ENCODE measurements at places on chromosomes 12 and 14.

GRCh38 chr12:12380949-12381593, 24.2 kb downstream of the BORCS5 start:
- no peak for DNase-seq

DNA sequence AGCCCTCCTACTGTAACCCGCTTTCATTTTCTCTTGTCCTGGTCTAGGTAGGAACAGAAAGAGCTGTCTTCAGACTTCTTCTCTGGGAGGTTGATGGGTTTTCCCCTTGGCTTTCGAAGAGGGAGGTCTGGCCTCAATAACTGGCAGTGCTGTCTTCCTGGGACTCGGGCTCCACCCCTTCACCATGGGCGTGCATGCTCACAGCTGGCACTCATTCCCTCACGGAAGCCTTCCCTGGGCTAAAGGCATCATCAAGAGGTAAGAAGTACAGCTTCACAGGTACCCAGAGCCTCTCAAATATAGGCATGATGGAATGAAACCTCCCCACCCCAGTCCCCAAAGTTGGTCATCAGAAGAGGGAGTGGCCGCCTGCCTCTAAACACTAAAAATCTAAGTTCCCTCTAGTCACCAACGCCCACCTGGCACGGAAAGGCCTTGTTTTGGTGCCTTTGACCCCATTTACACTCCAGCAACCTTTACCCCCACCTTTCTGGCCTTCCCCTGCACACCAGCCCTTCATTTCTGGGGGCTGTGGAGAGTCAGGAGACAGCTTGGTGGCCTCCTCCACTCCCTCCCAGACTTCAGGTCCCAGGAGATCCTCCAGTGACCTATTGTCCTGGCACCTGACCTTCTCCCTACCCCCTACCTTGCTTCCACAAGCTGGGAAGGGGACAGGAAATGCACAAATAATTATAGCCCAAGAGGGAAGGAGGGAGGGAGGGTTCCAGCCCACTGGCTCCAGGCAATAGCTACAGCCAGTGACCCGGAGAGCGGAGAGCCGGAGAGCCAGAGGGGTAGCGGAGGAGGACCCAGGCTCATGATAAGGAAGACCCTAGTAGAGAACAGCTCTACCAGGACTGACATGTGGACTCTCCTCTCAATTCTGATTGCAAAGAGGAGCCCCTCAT, 2.8 kb downstream of the RAPGEF3 start:
- DNase-seq, result no peak

GRCh38 chr14:81473456-81474147, 60.1 kb downstream of the SEL1L start:
- no peak for DNase-seq

- peak; percentile 13 for DNase-seq
Measured at GRCh38 chr12:104604995-104605675, 148.4 kb downstream of the CHST11 start.

GRCh38 chr12:3061059-3061458, 16.1 kb upstream of the TSPAN9 start:
- DNase-seq, result no peak

DNA sequence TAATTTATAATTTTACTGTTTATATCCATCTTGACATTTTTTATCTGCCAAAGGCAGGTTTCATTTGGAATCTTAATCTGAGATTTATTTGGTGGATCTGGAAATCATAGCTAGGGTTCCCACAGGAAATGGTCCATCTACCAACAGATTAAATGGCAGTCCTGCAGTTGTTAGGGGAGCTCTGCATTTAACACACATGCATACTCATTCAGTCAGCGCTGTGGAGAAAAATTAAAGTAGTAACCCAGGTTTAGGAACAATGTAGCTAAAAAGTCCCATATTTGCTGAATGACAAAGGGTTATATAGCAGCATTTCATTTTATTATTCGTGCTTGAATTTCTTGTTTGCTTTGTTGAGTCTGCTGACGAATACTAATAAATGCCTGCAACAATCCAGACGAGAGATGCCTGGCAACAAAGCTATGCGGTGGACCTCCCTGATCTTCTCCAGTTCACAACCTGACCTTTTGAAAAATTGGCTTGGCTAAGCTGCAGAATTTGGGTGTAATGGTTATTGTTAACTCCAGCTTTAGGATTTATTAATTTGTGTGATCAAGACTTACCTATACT, 59.8 kb downstream of the MIPOL1 start:
- no peak for DNase-seq

- DNase-seq, result no peak
Measured at GRCh38 chr12:47534695-47535094, 171.1 kb downstream of the RPAP3 start.

GRCh38 chr12:131701705-131702572, 9.0 kb upstream of the SFSWAP start:
- no peak for DNase-seq

GRCh38 chr14:21268617-21269251, 508 bp downstream of the HNRNPC start:
- DNase-seq, result peak; percentile 24

- DNase-seq, result no peak
Measured at GRCh38 chr14:95979339-95980042, 59.7 kb upstream of the C14orf132 start.

DNA sequence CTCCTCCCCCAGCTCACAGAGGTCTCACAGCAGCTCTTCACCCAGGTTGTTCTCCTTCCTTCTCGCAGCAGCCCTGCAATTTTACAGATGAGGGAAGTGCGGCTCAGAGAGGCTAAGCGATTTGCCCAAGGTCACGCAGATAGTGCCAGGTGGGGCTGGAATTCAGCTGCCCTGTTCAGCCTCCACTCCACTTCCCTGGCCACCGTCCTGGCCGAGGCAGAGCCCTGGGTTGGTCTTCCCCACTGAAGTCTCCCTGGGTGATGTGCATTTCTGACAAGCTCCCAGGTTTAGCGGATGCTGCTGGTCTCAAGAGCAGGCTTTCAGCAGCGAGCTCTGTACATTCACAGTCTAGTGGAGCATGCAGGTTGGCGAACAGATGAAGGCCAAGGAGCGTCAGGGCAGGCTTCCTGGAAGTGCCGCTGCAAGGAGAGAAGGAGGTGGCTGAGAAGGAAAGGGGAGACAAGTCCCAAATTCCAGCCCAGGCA, 28.9 kb upstream of the EML1 start:
- no peak for DNase-seq

DNA sequence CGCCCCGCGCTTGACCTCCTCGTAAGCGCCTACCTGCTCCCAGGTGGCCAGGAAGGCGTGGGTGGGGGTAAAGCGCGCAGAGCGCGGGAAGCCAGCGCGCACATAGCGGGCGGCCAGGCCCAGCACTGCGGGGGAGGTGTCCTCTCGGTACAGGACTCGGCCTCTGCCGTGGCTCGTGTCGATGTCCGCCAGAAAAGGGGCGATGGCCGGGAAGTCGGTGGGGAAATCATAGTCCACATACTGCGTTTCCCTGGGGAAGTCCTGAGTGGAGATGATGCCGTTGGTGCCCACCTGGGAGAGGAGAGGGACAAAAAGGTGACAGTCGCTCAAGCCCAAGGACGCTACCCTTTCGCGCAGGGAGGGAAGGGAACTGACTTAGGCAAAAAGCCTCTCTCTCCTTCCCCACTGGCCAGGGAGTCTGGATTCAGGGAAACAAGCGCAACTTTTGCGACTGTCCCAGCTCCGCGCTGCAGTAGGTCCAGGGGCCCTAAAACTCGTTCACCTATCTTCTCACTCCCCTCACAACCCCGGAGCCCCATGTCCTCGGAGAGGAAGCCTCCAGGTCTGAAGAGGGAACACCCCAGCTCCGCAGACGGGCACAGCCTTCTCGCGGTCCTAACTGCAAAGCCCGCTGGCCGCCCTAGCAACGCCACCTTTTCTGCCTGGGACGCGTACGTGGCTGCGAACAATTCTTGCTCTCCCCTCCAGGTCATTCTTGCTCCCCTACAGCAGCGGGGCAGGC, 815 bp downstream of the NID2 start:
- DNase-seq, result no peak

- DNase-seq, result no peak
Measured at GRCh38 chr12:48889679-48890078, 24.0 kb upstream of the RND1 start.

- no peak for DNase-seq
Measured at GRCh38 chr12:49609875-49610154, 4.4 kb upstream of the FAM186B start.

- no peak for DNase-seq
Measured at GRCh38 chr12:81141217-81141616, 63.3 kb downstream of the ACSS3 start.

- DNase-seq, result no peak
Measured at GRCh38 chr12:70332236-70332635, 33.9 kb upstream of the KCNMB4 start.

DNA sequence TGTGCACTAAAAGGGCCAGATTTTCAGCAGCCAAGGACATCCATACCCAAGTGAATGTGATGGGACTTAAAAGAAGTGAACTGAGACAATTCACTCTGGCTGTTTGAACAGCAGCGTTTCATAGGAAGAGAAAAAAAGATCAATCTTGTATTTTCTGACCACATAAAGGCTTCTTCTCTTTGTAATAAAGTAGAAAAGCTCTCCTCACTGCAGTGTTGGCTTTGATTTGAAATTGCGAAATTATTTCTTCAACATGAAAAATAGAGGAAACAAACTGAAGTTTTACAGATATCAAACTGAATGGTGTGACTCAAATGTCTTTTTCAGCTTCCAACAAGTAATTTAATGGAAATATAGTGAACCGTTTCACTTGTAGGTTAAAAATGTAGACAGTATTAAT, 11.3 kb upstream of the KCNMB4 start:
- DNase-seq, result no peak

GRCh38 chr12:93808169-93808899, 131.2 kb downstream of the CRADD start:
- DNase-seq, result no peak

DNA sequence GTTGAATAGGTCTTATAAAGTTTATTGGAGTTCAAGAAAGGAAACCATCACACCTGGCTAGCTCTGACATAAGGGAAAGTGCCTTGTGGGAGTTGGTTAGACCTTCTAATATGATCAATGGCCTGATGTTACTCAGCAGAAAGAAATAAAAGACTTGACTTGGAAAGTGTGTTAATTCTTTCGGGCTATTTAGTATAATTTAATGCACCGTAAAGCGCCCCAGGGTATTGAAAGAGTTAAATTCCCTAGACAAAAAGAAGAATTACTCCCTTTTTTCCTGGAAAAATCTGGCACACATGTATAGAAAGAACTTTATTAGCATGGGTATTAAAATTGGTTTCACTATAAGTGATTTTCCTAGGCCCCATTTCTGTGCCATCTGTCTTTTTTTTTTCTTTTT, 1125.7 kb upstream of the FLRT2 start:
- no peak for DNase-seq

DNA sequence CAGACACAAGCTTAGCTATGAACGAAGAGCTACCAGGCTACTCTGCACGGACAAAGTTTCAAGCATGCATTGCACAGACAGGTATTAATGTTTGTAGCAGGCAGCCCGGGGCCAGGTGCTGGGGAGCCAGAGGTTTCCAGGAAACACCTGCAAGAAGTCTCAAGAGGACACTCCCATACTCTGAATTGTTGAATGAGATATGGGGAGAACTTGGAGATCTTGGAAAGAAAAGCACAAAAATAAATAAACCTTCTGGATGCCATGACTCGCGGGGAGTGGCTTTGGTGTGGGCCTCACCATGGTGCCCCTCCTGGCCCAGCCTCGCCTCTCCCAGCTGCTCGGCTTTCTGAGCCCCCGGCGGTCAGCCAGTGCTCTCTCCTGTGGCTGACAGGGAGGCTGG, 186.8 kb downstream of the TTC7B start:
- DNase-seq, result no peak

DNA sequence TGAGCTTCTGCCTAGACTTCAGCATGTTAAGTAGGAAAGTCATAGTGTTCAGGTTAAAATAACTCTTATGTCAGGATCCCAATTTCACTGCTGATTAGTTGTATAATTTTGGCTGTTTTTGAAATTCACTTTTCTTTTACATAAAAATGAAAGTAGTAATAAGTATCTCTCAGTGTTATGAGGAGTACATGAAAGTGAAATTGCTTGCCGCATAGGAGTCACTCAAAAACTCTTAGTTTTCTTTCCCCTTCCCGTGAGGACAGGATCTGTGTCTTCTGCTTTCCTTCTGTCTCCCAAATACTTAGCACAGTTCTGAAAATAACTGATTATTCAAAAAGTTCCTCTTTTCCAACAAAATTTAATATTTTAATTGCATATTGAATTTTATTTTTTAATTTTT, 100.5 kb downstream of the SLC38A4 start:
- no peak for DNase-seq

- DNase-seq, result no peak
Measured at GRCh38 chr12:94255006-94255405, 106.6 kb downstream of the PLXNC1 start.

DNA sequence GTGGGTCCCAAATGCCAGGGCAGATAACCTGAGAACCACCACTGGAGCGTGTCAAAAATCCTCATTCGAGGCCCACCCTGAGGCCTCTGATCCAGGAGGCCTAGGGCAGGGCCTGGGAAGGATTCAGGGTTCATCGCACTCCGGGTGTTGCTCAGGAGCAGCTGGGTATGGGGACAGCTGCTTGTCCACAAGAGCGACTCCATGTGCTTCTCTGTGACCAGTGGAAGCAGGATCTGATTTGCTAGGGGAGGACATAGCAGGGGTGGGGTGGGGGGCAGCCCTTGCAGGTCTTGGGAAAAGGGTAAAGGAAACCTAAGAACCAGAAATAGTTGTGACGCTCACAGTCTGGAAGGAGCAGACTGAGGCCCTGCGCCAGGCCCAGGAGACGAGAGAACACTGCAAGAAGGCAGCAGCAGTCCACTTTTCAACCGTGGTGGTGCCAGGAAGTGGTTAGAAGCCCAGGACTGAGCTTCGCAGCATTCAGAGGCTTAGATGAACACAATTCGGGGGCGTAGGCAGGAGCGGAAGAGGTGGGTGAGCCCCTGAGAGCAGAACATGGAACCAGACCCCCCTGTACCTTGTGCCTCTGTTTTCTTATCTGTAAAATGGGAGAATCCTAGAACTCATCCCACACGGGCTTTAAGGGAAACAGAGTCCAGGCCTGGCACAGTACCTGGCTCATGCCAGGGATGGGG, 33.7 kb downstream of the ITPK1 start:
- no peak for DNase-seq

DNA sequence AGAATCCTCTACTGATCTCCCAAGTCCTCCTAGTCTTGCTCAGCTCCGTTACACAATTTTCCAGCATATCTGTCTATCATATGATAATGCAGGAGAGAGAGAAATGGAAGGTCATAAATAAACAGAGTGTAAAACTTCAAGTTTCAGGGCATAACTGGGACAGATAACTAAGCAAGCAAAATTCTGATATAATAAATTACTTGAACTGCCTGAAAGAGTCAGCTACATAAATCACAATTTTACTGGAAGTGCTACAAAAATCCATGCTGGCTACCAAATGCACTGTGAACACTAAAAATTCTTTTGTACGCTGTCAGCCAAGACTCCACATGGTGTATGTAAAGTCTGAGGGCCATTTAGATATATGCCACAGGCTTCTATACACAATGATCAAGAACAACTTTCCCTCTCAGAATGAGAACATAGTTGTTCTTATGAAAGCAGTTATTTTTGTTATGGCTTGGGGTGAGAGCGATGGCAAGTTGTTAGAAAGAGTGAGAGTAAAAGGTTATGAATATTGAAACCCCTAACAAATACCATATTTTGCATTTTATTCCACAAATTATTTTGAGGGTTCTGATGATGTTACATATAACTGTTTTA, 41.1 kb downstream of the GRIP1 start:
- no peak for DNase-seq

- peak; percentile 27 for DNase-seq
Measured at GRCh38 chr14:74945261-74945851, 10.0 kb downstream of the PGF start.
